ENCODE measurements at places on chromosomes 3 and 15. TPM values are rescaled to one million over a fixed set of nuclear protein-coding genes. Genes with fewer than 3 reads are reported as not detected.

The MEGF11 gene
- not detected for total RNA-seq

The HRH1 gene
- total RNA-seq = 2.0 TPM

- DNase-seq = no peak
These were observed 856.2 kb downstream of the AGBL1 start for GRCh38 chr15:86935841-86936240.

DNA sequence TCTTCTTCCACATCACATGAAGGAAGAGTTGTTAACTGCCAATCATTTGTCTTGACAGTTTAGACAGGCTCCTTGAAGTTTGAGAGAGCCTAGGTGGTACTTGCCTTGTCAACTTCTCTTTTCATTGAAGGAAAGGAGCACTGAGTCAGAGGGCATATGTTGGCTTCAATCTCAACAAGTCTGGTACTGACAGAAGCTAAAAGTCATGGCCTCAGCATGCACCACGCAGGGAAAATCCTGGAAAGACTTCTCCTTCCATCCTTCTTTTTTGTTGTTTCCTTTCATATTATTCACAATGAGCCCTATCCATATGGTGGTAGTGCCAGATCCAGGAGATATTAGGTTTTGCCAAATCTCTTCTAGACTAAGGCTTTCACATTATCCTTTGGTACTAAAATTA, 1272.5 kb downstream of the ROBO1 start:
- no peak for DNase-seq

The FRMD4B gene
- 5.5 TPM for total RNA-seq

- no peak for DNase-seq
These were observed 1.3 kb downstream of the TRANK1 start for GRCh38 chr3:36943601-36944000.

DNA sequence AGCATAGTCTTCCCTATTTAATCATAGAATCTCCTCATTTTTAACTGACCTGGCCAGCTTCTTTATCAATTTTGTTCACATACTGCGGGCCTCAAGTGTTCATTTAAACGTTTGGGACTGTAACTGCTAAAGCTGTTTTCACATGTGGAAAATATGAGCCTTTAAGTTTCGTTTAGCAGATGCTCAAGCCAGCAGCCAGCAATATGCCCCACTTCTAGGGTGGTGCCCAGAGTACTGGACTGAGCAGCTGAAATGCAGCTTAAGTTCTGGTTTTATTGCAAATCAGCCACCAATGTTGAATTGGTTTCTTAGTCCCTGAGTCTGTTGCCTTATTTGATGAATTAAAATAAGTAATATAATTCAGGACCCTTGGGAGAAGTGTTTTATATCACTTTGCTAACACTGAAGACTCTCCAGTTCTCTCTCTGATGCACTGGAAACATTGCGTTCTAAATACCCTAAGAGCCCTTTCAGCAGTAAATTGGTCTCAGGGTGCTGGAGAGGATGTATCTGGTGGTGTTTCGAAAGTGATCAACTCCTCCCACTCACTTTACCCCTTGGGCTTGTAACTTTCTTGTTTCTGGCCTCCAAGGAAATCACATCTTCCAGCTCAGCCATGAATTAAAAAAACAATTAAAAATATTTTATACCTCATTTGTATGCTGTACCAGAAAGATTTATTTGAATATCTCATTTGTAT, 61.7 kb downstream of the B3GALNT1 start:
- no peak for DNase-seq

GRCh38 chr3:65277798-65278197, 590.0 kb upstream of the ADAMTS9 start:
- no peak for DNase-seq

DNA sequence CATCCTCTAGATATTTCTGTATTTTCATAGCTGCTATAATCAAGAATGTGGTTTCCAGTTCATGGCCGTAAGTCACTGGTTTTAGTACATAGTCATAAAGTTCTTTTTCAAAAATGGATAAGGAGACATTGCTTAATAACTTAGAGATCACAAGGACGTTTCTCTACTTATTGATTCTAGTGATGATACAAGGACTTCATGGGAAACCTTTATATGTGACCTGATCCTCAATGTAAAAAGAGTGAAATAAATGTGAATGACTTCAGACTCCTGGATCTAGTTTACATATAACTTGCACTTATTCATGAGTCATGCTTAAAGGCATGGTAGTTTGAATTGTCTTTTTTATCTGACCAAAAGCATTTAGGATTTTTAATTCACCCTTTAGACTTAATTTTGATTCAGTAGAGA, 35.2 kb downstream of the TSC22D2 start:
- DNase-seq = no peak

The ACOX2 gene
- 0.23 TPM for total RNA-seq

The OCA2 gene
- 0.67 TPM for total RNA-seq

GRCh38 chr3:18660059-18660458, 234.9 kb upstream of the SATB1 start:
- DNase-seq = no peak

The KLHL25 gene
- 15.9 TPM for total RNA-seq

The C3orf52 gene
- 1.6 TPM for total RNA-seq

DNA sequence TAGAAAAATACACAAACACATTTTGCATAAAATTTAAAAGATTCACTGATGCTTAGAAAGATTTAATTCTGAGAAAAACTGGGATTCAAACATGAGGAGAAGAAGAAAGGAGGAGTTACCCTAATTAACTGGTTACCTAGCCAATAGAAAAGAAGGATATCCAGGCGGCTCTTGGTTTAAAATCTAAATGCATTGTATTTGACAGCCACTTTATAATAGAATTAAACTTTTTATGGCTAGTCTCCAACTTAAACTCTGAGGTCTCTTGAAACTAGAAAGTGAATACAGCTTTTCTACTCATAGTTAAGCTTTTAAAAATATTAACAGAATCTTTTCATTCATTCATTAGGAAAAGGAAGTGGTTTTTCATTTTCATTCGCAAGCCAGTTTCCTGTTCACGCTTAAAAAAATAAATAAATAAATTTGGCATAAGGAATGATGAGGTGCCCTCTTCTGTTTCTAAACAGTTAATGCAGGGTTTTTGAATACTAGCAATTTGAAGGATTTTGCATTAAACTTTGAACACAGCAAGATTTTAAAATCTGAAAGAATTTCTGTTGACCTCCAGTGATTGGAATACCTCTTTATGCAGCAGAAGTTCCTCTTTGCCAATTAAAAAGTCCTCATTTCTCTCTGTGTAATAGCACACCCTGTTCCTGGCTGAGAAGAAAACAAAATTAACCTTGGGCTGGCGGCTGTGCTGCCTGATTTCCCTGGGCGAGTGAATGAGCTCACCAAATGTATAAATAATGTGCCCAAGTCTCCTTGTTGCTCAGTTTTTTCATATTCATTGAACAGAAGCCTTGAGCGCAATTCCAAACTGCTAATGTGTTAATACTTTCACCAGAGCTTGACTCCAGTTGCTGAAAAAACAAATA, 105.1 kb downstream of the ZMAT3 start:
- DNase-seq = no peak

DNA sequence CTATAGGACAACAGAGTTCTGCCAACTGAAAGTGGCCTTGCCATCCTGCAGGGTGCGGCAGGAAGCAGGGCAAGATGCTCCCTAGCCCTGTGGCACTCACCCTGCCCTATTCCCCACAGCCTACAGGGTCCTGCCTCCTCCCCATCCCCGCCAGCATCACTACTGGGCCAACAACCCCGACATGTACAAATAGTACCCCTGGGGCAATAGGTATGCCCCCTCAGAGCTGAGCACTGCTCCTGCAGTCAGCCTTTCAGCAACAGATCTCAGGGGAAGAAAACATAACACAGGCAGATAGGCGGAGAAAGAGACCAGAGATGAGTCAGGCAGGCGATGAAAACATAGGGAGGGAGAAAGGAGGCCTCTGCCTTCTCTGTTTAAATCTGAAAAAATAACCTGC, 74.7 kb downstream of the XXYLT1 start:
- DNase-seq = no peak

The HYKK gene
- 3.8 TPM for total RNA-seq

DNA sequence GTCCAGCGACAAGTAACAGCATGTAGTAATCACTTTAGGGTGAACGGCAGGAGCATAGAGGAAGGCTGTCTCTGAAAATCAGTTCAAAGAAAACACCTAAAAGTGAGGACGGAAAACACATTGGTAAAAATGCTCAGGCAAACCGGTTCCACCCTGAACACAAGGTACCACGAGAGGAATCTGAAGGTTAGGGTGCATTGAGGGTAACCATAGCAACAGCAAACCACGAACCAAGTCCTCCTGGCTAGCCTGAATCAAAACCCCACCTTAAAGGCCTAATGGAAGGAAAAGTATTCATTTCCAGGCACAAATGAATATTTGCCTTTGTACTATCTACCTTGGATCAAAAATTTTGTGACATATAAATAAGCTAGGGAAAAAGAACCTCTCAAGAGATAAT, 315.0 kb downstream of the OCA2 start:
- no peak for DNase-seq

The NR2F2 gene
- not detected for total RNA-seq

- no peak for DNase-seq
These were observed 37.0 kb downstream of the ABHD2 start for GRCh38 chr15:89125088-89125826.

DNA sequence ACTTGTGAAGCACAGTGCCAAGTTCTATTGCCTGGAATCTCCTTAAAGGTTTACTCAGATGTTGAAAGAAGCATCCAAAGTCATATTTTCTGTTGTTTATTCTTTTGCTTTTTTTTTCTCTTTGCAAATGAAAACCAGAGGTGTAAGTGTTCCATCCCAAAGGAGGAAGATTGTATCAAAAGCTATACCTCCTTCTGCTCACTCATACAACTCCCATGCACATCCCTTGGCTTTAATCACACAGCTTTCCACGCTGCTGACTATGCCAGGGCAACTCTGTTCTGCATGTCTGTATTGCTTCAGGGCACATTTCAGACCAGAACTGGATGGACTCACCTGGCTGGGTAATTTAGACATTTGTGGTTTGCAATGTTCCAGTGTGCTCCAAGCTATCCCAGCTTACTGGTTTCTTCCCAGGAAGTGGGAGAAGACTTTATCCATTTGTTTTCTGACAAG, 399.6 kb upstream of the TBL1XR1 start:
- DNase-seq = no peak

GRCh38 chr3:130916507-130917167, 22.8 kb downstream of the ATP2C1 start:
- no peak for DNase-seq

The FILIP1L gene
- total RNA-seq = 0.23 TPM

- DNase-seq = no peak
These were observed 24.4 kb upstream of the TP63 start for GRCh38 chr3:189606774-189607173.

GRCh38 chr3:180693656-180694055, 14.4 kb upstream of the CCDC39 start:
- DNase-seq = no peak

The GHRL gene
- 0.53 TPM for total RNA-seq

The TPRG1 gene
- 15.5 TPM for total RNA-seq

The TRPM1 gene
- total RNA-seq = not detected

DNA sequence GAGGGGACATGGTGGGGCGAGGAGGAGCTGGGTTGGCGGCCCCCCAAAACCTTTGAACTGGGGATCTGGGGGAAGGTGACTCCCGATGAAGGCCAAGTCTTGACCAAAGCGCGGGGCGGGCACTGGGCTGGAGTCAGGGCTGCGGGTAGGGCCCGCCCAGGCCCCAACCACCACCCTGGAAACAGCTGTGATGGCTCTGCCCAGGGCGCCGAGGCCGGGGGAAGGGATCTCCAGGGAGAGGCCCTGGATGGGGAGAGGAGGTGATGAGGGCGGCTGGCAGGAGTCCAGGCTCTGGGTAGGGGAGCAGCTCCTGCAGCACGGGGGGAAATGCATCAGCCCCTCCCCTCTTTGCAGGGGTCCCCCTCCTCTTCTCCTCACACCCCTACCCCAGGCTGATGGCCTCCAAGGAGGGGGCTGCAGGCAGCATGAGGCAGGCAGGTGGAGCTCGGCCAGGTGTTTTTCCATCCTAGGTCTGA, 5.9 kb upstream of the C15orf39 start:
- no peak for DNase-seq

DNA sequence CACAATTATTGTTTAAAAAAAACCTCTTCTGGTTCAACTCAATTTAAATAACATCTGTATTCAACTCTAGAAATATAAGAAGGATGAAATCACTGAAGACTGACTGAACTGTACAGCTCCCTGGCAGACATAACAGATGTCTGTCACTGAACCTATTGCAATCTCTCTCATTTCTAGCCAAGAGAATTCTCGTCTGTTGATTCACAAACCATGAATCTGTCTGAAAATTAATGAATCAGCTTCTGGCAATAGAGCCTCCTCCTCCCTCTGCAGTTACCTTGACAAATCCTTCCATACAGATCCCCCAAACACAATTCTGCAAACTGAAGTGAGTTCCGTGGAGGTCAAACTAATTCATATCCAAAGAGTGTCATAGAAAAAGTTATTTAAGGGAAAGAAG, 561.4 kb downstream of the PYDC2 start:
- DNase-seq = no peak

- DNase-seq = no peak
These were observed 369.0 kb upstream of the CDIN1 start for GRCh38 chr15:36210426-36210825.

DNA sequence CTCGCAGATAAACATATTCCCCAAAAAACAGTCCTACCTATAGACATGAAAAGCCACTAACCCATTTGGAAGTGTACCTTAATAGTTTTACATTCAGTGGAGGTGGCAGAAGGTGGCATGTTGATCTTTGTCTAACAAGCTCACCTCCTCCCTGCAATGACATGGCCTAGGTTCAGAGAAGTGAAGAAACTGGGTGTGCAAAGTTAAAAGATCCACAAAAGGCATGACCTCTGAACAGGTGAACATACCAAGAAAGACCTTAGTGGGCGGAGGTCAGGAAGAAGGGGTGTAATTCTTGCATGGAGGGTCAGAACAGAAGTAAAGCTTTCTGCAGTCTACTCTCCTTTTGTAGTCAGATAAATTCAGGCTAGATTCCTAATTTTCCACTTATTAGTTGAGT, 822 bp downstream of the MRPL3 start:
- no peak for DNase-seq

The RLBP1 gene
- total RNA-seq = not detected

All from T-cell (primary cell).